ENCODE measurements at places on chromosomes 5 and 9. TPM values are rescaled to one million over a fixed set of nuclear protein-coding genes. Genes with fewer than 3 reads are reported as not detected.

DNA sequence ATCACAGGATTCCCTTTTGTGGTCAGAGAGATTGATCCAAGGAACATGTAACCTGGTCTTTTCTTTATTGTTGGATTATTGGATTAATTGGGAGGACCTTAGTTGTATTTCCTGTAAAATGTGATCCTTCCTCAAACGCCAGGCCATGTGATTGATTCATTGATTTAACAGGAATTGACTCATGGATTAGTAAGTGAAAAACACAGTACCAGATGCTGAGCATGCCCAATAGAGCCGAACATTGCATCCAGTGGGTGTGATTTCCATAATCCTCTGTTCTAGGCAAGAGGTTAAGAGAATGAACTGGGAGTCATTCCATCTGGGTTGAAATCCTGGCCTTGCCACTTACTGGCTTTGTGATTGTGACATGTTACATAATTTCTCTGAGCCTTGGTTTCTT lies 522.3 kb downstream of the MAT2B start:
- no peak for DNase-seq

DNA sequence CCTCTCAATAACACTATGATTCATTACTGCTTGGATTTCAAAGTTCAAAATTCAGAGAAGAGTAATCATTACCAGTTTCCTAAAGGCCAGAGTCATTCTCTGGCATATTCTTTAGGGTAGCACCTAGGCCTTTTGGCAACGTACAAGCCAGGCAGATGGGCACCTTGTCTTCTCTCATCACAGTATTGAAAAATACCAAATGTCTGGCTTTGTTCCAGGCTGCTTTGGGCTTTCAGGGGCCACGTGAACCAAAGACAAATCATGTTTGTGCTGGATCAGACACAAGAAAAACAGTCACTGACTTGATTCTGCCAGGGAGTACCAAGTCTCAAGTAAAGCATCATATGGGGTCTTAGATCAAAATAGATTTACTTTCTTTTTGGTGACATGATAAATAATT lies 15.5 kb downstream of the MEGF9 start:
- DNase-seq, result no peak

DNA sequence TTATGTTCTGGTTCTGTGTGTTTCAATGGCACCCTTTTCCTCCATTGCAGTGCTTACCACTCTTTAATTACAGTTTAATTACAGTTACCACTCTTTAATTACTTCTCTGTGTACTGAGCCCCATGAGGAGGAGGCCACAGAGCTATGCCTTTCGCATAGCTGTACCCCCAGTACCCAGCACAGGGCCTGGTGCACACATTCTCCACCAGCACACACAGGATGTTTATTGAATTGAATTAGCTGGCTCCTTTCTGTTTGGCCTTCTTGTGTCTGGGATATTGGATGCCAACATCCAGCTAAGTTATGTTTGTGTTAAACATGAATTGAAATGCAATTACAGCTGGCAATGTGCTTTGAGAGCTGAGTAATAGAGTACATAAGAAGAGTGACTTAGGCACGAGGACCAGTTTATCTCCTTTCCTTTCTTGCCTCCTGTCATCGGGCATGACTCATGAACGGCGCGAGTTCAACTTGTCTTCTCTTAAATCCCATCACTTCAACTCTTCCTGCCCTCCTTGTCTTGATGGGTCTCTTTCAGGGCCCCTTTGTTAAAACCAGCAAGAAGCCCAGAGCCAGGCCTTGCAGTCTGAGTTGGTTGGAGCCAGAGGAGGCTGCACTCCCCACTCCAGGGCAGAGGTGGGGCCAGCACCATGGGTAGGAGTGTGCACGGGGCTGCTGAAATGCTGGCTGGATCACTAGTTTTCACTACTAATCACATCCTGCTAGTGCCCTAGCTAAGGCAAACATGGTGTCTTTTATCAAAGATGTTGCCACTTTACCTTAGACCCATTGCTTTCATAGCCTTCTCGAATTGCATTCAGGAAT lies 37.4 kb downstream of the MVB12B start:
- DNase-seq, result no peak

- peak; percentile 43 for DNase-seq
Measured at GRCh38 chr9:2838371-2839000, 5.4 kb downstream of the PUM3 start.

DNA sequence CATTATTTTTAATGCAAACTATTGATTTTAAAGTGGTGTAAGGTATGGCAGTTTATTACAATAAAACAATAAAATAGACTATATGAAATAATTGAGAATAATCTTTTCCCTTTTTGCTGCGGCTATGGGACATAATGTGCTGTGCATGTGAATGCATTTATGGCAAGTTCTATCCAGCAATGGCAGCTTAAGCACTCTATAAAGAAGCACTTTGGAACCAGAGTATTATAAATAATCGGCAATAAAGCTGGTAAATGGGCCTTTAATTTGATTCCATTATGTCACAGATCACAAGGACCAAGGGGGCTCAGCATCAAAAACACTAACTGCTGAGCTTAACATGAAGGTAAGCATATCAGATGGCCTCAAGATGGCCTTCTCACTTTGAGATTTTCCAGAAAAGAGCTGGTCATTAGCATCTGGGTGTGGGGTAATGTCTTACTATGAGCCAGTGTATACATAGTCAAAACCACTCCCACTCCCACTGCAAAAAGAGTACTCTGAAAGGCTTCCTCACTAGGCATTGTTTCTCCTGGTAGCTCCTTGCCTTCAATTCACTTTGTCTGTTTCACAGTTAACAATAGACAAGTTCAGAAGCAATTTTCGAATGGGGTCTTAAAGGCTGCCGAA lies 97.1 kb upstream of the ASTN2 start:
- no peak for DNase-seq

DNA sequence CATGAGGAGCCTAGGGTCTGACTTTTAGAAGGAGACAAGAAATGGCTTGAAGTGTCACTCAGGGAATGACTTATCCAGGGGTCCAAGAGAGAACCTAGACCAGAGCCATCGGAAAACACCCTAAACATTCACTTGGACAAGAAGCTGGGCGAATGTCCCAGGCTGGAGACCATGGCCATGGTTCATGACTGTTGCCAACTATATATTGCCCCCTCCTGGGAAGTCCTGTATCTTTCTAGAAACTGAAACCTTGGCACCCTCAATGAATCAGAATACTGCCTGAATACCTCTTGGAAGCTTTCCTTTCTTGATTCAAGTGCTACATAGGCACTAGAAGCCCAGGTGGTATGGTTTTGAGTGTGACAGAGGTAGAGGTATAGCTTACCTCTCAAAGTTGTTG lies 29.9 kb downstream of the TRMO start:
- DNase-seq, result no peak

- DNase-seq, result no peak
Measured at GRCh38 chr9:6896562-6896961, 138.8 kb downstream of the KDM4C start.

GRCh38 chr9:37922363-37923117 lies 18.6 kb upstream of the SLC25A51 start:
- DNase-seq, result no peak

- DNase-seq, result peak; percentile 4
Measured at GRCh38 chr5:60843386-60843935, 608 bp downstream of the ELOVL7 start.

- peak; percentile 98 for DNase-seq
Measured at GRCh38 chr5:32489791-32490562, 45.4 kb upstream of the ZFR start.

The KIF12 gene
- 0.40 TPM for polyA plus RNA-seq

The BARHL1 gene
- polyA plus RNA-seq, result not detected

The PPP1R26 gene
- 11.0 TPM for polyA plus RNA-seq

The SPINK6 gene
- polyA plus RNA-seq, result not detected

The FAM120AOS gene
- 36.4 TPM for polyA plus RNA-seq

The FGF1 gene
- 10.0 TPM for polyA plus RNA-seq

The NR2F1-AS1 gene
- polyA plus RNA-seq, result 4.4 TPM

The LECT2 gene
- 0.47 TPM for polyA plus RNA-seq

The DMRTA1 gene
- polyA plus RNA-seq, result 0.05 TPM

The HRCT1 gene
- polyA plus RNA-seq, result 1.9 TPM

The SLC34A1 gene
- not detected for polyA plus RNA-seq

The CCDC171 gene
- polyA plus RNA-seq, result 3.0 TPM

The PIP5KL1 gene
- 1.8 TPM for polyA plus RNA-seq

All from muscle of leg (tissue), 16 donors.